ENCODE measurements at places on chromosomes 5 and 9.

GRCh38 chr5:41843456-41844370 lies 26.5 kb downstream of the OXCT1 start:
- DNase-seq = peak; percentile 51

DNA sequence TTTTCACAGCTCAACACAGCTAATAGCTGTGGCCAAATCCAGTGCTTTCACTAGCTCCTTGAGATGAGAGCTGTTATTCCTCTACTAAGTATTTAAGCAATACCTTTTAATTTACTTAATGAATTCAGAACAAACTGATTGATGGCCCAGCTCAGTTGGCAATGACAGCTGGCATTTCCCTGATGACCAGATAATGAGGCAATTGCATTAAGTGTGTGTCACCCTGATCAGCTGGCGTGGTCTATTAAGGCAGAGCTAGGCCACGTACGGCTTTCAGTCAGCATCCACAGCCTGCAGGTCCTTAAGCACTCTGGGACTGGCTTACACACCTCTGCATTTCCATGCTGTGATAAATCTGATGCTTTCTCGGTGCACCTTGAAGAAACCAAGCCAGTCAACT lies 34.4 kb downstream of the TTLL11 start:
- DNase-seq = no peak

GRCh38 chr5:83895860-83896259 lies 175.2 kb upstream of the HAPLN1 start:
- no peak for DNase-seq

GRCh38 chr5:123278284-123278683 lies 144.9 kb downstream of the CEP120 start:
- DNase-seq = no peak

- no peak for DNase-seq
These were observed 2.0 kb downstream of the BASP1 start for GRCh38 chr5:17219469-17219868.

- DNase-seq = no peak
These were observed 248.6 kb downstream of the KDM4C start for GRCh38 chr9:7006417-7006816.

DNA sequence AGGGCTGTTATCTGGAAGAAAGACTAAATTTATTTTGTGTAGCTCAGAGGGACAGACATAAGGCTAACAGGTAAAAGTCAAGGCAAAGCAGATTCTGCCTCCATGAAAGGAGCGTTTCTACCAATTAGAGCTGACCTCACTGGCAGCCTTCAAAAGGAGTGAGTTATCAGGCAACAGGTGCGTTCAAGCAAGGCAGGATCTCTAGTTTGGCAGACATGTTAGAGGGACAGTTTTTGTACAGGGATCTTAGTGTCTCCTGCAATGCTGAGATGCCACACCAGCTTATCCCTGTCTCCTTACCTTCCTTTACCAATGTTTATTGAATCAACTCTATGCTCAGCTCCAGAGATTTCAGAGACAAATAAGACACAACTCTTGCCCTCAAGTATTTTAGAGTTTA lies 73.8 kb downstream of the NRG2 start:
- no peak for DNase-seq

GRCh38 chr9:5392285-5392684 lies 45.4 kb downstream of the PLGRKT start:
- DNase-seq = no peak

DNA sequence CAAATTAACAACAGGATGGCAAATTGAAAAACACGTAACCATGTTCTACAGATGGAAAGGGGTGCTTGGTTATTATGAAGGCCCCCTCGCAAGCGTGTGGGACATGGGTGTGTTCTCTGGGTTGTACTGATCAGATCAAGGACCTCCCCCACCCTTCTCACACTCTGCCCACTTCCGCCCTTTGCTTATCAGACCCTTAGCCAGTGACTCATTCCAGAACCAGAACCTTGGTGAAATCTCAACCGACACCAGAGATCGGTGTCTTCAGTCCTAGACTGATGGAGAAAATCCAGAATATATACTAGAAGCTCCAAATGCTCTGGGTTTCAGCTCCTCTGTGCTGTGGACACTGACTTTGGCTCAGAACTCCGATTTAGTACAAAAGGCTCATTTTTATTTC lies 64.9 kb downstream of the PTTG1 start:
- no peak for DNase-seq

- DNase-seq = peak; percentile 16
These were observed 154.3 kb downstream of the SPOCK1 start for GRCh38 chr5:137344723-137345322.

DNA sequence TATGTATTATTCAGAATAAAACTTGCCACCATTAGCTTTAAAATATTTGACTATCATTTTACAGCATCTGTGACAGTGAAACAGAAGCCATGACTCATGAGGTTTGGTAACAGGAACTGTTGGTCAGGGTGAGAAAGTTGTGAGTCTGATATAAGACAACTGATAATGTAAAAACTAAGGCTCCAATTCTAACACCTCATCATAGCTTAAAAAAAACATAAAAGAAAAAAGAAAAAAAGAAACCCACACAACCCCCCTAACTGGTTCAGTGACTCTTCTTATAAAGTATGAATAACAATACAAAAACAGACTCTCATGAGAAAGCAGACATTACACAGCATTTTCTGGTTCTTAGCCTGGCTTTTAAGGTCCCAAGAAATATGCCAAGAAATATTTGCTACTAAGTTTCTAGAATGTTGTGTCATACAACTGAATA lies 85.8 kb downstream of the MRPS27 start:
- peak; percentile 82 for DNase-seq

GRCh38 chr5:173743641-173744343 lies 127.3 kb upstream of the BOD1 start:
- no peak for DNase-seq
